Left forelimb (tissue), 1 donor: ENCODE measurements at places on chromosomes 7 and 10.
A peak's percentile ranks its signal among the peaks of the same experiment; 100 is the strongest.

DNA sequence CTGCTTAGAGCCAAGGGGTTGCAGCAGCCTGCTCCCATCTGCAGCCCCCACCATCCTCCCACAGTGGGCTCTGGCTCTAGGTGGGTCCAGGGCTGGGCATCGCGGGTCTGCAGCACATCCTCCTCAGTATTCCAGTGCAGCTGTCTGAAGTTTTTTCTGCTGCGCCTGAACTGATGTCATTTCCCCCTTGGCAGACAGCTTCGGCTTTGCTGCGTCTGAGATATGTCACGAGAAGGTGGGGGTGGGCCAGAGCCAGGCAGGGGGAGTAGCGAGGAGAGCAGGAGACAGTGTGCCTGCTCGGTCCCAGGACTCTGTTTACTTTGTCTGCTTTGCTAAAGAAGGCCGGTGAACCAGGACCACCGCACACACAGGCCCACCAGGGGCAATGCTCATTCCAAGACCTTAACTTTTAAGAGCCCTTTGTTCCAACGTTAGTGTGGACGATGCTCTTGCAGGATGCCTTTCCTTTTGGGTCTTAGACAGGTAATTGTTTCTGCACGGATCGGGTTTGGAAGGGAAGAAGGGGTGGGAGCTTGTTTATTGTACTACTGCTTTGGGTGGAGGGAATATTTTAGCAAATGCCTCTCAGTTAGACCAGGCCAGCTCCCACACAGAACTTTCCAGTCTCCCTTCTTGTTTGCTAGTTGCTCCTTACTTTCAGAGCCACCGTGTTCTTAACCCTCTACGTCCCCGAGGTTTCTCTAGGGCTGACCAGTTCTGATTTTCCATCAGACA lies 32.4 kb downstream of the WBP1L start:
- DNase-seq: peak; percentile 90

GRCh38 chr7:39321909-39322498 lies 244.2 kb upstream of the YAE1 start:
- no peak for DNase-seq

DNA sequence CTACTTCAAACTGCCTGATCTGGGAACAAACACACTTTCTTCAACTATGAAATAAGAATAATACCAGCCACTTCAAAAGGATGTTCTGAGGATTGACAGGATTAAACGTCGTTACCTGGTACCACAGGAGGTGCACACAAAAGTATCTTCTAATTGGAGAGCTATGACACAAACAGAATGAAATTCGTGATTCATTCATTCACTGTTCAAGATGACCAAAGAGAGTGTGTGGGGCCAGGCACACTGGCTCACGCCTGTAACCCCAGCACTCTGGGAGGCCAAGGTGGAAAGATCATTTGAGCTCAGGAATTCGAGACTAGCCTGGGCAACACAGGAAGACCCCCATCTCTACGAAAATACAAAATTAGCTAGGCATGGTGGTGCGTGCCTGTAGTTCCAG lies 50.9 kb downstream of the SFMBT2 start:
- no peak for DNase-seq

DNA sequence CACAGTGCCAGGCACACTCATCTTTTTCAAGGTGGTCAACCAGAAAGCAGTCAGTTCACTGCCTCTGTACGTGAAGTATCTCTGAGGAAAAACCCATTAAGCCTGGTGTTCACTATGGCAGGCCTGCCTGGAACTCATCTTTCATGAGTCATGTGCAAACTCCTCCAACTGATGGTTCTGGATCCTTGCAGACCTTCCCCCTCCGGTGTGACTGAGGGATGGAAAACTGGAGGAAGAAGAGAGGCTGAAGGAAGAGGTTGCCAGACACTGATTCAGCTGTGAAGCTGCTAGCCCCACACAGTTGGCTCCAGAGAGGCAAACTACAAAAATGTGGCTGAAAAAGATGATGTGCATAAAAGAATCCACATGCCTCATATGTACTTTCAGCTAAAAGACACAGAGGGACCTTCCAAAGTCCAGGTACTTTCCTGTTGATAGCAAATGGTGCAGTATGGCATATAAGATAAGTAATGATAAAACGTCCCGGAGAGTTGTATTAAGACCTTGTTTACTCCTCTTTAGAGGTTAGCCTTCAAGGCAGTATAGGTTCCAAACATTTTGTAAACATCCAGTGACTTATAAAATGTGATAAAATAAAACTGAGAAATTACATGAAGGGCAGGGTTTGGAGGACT lies 2.7 kb downstream of the CYP3A5 start:
- DNase-seq: no peak

GRCh38 chr7:51356849-51357516 lies 40.4 kb upstream of the COBL start:
- DNase-seq: no peak

DNA sequence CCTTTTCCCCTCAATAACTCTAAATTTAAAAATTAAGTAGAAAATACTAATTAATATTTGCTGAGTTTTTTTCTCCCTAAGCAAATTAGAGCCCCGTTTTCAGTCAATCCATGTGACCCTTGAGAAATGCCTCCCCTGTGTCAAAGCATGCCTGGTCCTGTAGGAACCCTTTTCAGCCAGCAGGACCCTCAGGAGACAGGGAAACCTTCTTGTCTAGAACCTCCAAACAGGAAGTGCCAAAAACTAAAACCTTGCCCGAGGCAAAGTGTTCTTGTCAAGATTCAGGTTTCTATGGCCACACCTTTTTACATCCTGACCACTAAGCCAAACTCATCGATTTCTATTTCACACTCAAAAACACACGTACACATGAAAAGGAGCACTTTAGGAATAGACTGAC lies 60.1 kb upstream of the NFE2L3 start:
- DNase-seq: no peak

DNA sequence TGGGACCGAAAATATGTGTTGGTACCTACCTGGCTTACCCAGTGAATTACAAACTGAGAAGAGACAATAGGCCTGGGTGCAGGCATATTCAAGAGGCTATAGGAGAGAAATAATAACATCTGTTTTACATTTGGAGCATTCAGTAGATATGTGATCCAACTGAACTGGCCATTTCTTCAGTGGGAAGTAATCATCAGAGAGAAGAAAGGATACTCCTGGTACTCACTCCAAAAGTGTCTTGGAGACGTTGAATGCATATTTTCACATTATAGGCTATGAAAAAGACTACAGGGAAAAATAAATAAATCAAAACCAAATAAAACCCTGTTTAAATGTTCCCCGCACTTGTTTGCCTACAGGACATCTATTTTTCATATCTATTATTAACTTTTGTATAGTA lies 1680.3 kb downstream of the REEP3 start:
- DNase-seq: no peak

DNA sequence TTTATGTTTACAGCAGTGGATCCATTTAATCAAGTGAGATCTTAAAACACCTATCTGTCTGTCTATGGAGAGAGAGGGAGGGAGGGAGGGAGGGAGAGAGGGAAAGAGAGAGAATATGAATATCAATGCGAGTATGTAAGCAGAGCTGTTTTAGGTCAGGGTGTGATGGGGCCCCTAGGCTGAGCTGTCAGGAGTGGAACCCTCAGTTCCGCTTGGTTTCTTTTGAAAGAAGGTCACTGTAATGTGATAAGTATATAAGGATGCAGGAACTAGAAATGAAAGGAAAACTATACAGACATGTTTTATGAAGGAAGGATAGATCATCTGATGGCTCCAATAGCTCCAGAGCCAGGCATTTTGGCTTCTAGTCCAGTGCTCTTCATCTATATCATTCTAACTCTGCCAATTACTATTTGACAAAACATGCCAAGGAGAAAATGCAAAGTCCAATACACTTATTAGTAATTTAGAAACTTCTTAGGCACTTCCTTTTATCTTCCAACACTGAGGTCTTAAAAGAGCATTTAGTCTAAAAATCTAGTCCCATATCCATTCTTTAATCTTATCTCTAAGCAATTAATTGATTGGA lies 70.3 kb downstream of the NRCAM start:
- DNase-seq: no peak

- DNase-seq: no peak
Observed at GRCh38 chr10:44004913-44005787, 356.5 kb upstream of the ZNF32 start.

GRCh38 chr7:75650062-75650461 lies 88.7 kb downstream of the HIP1 start:
- DNase-seq: no peak

DNA sequence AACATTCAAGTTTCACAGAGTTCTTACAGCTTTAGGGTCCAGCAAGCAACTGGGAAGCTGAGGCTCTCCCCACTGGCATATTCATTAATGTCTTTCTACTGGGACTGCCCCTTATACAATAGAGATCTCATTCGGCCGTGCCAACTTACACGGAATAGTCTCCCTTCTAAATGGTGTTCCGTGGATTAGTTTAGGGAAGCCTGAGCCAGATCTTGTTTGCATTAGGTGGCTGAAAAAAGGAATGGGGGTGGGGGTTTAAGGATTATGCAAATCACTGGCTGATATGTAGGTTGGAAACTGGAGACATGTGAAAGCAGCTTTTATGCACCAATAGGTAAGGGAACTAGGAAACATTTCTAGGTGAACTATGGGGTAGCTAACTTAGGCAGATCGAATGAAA lies 218.3 kb downstream of the TRIL start:
- DNase-seq: no peak

GRCh38 chr10:9188022-9188810 lies 1133.7 kb downstream of the GATA3 start:
- no peak for DNase-seq

GRCh38 chr10:66917104-66917503 lies 8.7 kb upstream of the LRRTM3 start:
- no peak for DNase-seq

- DNase-seq: no peak
Observed at GRCh38 chr7:137606061-137606674, 240.6 kb downstream of the DGKI start.

GRCh38 chr10:21423338-21423737 lies 102.1 kb downstream of the SKIDA1 start:
- no peak for DNase-seq

DNA sequence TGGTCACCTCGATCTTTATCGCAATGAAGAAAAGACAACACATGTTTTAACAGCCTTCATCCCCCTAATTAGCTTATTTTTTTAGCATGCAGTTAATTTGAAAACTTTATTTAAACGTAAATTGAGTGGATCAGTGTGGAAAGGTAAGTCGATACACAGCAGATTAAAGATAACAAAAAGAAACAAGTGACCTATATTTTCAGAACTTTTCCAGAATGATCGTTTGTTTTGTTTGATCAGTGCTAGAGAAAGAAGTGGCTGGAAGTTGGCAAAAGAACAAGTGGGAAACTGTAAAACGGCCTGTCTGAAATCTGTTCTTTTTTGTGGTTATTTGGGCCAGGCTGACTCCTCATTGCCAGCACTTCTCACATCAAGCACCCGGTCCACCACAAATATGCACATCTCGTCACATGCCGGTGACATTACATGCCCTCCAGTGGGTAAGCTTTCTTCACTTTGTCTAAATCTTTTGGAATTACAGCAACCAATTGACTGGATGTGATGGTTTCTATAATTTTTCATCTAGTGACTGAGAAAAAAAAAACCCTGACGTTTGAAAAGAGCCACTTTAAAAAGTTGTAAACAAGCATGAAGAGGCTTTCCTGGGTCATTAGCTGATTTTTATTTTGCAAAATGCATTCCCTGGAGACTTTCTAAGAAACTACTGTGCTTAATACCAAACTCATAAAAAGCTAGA lies 33.2 kb downstream of the C7orf33 start:
- no peak for DNase-seq

DNA sequence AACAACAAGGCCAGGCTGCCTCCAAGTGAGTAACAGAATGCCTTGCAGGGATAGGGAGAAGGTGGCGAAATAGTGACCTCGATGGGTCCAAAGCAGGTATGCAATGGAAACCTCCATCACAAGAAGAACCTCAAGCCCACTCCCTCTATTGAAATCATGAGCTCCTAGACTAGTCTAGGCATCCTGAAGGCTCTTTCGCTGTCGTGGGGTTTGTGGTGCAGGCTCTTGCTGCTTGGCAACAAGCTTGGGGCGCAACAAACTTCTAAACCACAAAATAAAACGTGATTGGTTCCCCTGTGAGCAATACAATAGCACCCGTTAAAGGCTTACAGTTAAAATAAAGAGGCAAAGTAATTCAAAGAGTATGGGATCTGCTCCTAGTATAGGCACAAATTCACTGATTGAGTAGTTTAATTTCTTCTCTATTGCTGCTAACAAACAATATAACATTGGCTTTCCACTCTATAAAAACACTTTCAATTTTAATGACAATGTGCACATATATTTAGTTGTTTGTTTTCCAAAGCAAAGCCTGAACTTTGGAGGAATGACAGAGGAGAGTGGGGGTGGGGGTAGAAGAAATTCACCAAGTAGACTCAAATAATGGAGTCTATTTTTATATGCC lies 64.1 kb downstream of the C10orf67 start:
- DNase-seq: no peak

- DNase-seq: no peak
Observed at GRCh38 chr7:2566348-2566889, 7.6 kb downstream of the IQCE start.

DNA sequence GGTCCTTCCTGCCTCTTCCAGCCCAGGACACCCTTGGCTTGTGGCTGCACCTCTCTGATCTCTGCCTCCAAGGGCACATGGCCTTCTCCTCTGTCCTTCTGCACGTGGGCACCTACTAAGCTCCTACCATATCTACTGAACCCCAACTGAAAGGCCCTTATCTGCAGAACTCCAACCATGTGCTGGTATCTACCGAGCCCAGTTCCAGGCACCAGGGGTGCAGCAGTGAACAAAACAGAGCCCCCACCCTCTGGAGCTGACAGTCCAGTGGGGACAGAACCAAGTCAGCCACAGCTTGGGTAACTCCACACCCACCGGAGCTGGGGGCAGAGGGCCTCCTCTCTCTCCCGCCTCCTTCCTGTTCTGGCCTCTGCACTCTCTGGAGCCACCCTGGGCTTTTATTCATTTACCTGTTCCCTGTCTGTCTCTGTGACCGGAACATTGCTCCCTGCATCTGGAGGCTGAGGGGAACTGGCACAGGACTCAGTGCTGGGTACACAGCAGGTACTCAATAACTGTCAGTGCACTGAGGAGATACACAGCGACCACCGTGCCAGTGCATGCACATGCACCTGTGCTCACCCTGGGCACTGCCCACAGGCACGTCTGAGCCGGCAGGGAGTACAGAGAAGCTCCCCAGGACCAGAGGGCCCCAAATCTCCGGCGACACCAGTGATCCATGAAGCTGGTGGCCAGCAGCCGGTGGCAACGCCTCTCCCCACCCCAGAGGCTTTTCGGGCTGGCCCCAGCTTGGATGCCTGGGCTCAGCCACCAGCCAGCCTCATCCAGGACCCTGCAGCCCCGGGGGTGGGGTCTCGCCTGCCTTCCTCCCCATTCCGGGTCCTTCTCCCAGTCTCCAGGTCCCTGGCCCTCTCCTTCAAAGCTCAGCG lies 2.0 kb downstream of the MICALL2 start:
- DNase-seq: no peak

DNA sequence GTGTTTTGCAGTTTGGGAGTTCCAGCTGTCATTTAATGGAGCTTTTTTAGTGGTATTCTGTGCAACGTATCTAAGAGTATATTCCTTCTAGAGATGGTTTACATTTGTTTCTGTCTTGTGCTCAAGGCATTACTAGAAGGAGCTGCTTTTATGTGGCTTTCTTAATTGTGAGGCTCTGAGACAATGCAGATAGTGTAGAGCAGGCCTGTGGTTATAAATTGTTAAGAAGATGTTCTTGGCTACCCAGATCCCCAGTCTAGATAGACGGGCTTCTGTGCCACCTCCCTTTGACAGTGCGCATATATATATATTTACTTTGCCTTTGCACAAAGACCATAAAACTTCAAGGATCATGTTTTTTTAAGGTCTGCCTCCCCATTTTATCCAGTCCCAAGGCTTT lies 160.8 kb upstream of the PODXL start:
- no peak for DNase-seq
